ENCODE measurements at places on chromosomes 12 and 14.

DNA sequence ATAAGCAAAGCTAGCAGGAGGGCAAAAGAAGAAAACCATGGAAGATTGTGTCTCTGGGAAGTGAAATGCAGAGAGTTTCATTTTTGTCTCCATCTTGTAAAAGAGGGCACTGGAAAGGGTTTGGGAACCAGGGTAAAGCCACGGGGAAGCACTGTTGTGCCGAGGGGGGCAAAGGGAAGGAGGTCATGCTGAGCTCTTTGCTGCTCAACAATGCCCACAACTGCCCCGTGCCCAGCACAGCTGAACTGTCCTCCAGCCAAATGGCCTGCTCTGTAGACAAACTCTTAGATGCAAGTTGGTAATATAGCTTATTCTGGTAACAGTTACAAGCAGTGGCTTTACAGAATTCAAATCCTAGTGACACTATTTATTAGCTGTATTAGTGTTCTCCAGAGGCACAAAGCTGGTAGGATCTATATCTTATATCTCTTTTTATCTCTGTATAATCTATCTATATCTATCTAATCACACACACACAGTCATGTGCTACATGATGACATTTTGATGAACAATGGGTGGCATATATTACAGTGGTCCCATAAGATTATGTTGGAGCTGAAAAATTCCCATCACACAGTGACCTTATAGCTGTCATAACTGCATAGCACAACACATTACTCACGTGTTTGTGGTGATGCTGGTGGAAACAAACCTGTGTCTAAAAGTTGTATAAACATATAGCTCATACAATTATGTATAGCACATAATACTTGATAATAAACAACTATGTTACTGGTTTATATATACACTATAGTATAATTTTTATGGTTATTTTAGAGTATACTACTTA lies 203.4 kb upstream of the DDHD1 start:
- no peak for DNase-seq

DNA sequence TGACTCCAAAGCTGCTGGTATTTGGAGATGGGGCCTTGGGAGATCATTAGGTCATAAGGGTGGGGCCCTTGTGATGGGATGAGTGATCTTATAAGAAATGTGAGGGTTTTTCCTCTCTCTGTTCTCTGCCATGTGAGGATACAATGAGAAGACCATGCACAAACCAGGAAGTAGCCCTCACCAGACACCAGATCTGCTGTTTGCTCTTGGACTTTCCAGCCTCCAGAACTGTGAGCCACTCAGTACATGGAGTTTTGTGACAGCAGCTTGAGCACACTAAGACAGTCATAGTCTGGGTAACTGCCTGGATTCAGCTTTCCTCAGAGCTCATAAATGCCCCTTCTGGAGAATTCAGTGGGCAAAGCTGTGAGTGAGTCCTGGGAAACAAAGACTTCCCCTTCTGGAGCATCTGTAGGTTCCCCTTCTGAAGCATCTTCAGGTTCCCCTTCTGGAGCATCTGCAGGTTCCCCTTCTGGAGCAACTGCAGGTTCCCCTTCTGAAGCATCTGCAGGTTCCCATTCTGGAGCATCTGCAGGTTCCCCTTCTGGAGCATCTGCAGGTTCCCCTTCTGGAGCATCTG lies 11.0 kb upstream of the PPP4R3A start:
- DNase-seq: no peak

DNA sequence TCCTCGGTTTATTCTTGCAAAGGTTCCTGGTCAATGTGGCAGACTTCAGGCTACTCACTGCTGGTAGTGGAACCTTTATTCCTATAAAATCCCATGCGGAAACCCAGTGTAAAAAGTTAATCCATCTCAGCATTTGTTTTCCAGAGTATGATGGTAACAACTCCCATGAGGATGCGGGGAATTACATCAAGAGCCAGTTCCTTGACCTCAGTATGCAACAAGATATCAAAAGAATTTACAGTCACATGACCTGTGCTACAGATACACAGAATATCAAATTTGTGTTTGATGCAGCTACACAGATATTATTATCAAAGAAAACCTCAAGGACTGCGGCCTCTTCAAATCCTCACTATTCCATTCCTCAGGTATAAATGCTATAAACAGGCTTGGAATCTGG lies 19.3 kb downstream of the CPM start:
- no peak for DNase-seq

DNA sequence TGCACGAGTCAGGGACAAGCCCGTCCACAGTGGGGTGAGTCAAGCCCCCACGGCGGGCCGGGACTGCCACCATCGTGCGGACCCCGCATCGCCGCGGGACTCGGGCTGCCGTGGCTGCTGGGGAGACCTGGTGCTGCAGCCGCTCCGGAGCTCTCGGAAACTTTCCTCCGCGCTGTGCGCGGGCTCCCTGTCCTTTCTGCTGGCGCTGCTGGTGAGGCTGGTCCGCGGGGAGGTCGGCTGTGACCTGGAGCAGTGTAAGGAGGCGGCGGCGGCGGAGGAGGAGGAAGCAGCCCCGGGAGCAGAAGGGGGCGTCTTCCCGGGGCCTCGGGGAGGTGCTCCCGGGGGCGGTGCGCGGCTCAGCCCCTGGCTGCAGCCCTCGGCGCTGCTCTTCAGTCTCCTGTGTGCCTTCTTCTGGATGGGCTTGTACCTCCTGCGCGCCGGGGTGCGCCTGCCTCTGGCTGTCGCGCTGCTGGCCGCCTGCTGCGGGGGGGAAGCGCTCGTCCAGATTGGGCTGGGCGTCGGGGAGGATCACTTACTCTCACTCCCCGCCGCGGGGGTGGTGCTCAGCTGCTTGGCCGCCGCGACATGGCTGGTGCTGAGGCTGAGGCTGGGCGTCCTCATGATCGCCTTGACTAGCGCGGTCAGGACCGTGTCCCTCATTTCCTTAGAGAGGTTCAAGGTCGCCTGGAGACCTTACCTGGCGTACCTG lies 1.1 kb downstream of the PDE3A start:
- no peak for DNase-seq

GRCh38 chr12:31582155-31582554 lies 8.8 kb downstream of the DENND5B start:
- DNase-seq: no peak

- DNase-seq: no peak
These were observed 300.1 kb upstream of the STXBP6 start for GRCh38 chr14:25350021-25350420.

GRCh38 chr14:58098507-58098906 lies 53.5 kb downstream of the ARMH4 start:
- DNase-seq: no peak

DNA sequence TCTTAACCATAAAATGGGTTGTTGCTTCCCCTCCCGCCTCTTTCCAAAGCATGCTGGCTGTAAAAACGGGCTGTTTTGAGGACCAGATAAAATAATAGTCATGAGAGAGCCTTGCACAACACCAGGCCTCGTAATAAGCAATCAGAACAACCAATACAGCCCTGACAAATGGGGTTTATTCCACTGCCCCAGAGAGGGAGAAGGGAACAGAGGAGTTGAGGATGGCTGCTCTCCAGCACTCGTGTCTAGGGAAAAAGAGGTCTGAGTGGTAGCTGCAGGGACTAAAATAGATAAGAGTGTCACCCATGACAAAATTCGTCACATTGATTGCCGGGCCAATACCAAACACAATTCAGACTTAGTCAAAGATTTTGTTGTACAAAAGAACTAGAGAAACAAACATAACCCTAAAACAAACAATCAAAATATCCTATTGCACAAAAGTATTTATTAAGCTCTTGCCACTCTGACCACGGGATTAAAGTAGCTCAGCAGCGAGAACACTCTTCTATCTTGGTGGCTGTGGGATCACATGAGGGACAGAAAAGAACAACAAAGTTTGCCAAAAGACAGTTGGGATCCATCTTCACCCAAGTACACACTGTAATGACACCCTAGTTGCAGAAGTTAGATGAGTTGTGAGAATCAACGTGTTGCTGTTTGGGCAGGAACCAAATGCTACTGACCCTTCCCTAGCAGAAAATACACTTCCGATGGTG lies 188.0 kb downstream of the FOXN3 start:
- DNase-seq: no peak

GRCh38 chr12:121949648-121950397 lies 31.4 kb downstream of the CFAP251 start:
- no peak for DNase-seq

GRCh38 chr12:88854260-88854659 lies 274.0 kb upstream of the KITLG start:
- peak; percentile 1 for DNase-seq

GRCh38 chr14:92549105-92549858 lies 35.7 kb downstream of the RIN3 start:
- no peak for DNase-seq

DNA sequence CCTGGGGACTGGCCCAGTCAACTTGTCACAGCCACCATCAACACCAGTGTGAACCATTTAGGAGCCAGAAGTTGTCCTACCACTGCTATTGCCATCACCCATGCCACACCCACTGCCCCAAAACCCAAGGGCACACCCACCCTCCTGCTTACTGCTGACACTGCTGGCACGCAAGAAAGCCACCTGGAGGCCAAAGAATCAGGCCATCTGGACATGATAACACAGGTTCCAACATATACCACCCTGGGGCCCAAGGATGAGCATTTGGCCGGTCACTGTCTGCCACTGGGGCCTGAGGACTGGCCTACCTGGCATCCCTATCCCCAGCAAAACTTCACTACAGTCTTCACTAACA lies 181.6 kb downstream of the MYRFL start:
- DNase-seq: no peak

GRCh38 chr12:52681526-52682380 lies 1.5 kb upstream of the KRT1 start:
- DNase-seq: no peak

DNA sequence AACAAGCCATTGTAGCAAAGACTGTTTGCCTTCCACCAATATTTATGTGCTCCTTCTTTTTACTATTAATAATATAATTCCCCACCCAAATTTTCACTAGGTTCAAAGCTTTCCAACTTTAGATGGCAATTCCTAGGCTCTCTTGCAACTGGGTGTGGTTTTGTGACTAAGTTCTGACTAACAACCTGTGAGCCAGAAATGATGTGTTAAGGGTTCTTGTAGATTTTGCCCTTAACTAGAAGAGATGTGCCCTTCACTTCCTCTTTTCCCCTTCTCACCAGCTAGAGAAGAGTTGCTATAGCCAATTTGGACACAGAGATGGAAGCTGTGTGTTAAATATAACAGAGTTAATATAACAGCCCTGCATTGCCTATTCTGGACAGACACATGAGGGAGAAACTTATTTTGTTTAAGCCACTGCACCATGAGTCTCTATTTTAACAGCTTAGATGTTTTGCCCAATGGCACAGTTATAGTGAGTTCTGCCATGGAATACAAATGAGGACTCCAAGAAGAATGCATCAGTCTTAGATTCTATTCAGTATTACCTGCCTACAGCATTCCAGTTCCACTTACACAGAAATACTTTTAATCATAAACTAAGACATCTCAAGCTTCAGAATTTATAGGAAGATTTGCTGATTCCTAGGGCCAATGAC lies 216.2 kb downstream of the DUSP6 start:
- DNase-seq: peak; percentile 52

GRCh38 chr12:6407236-6407954 lies 23.4 kb downstream of the LTBR start:
- DNase-seq: no peak

DNA sequence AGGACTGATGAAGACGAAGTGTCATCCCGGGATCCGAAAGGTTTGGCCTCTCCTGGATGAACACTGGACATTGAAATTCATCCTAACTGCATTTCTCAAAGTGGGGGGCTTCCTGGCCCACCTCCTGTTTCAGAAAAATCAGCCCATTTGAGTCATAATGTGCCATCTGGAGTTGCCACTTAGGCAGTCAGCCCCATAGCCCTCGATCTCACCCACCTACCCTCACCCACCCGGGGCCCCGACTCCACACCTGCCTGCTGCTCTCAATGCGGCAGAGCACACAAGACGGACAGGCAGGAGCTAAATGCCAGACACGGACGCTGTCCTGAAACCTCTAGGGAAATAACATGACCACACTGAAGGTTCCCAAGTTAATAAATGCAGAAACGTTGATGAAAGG lies 12.6 kb downstream of the DLK1 start:
- no peak for DNase-seq

- no peak for DNase-seq
These were observed 7.7 kb downstream of the LRCOL1 start for GRCh38 chr12:132602572-132603239.

GRCh38 chr12:91877022-91877421 lies 268.6 kb downstream of the BTG1 start:
- DNase-seq: no peak

GRCh38 chr12:109244073-109244472 lies 65.0 kb downstream of the FOXN4 start:
- DNase-seq: no peak

DNA sequence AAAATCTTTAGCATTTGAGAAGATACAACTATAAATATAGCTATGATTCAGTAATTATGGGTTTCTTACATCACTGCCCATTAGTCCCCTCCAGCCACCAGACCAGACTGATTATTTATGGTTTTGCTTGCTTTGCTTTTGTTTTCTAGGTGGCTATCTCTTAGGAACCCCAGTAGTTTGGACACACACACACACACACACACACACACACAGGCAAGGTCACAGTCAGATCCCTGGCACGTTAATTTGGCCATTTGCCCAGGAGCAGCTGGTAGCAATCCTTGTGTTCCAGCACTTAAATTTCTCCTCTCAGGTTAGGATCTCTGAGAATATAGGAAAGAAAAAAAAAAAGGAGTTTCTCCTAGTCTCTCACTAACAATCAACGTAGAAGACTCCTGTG lies 90.2 kb upstream of the RESF1 start:
- no peak for DNase-seq

- no peak for DNase-seq
These were observed 171.6 kb downstream of the PPM1H start for GRCh38 chr12:62763312-62763711.

GRCh38 chr12:116879509-116880212 lies 1.6 kb downstream of the HRK start:
- DNase-seq: no peak

GRCh38 chr12:60577607-60578006 lies 981.8 kb downstream of the SLC16A7 start:
- no peak for DNase-seq

DNA sequence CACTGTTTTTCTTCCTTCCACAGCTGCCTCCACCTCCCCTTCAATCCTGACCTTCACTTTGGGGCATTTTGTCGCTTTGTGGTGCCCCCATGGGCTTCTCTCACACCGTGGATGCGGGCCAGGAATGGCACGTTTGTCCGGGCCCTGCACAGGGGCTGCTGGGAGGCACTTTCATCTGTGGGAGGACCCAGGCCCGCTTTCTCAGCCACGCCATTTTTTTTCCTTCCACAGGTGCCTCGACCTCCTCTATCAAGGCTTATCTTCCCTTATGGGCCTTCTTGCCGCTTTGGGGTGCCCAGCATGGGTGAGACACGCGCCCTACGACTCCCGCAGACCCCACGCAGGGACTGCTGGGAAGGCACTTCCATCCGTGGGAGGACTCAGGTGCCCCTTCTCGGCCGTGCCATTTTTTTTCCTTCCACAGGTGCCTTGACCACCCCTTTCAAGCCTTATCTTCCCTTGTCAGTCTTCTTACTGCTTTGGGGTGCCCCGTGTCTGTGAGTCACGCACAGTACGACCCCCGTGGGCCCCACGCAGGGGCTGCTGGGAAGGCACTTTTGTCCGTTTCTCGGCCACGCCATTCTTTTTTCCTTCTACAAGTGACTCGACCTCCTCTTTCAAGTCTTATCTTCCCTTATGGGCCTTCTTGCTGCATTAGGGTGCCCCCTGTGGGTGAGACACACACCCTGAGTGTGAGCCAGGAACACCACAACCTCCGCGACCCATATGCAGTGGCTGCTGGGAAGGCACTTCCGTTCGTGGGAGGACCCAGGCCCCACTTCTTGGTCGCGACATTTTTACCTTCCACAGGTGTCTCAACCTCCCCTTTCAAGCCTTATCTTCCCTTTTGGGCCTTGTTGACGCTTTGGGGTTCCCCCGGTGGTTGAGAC lies 270.7 kb downstream of the ALG10 start:
- peak; percentile 14 for DNase-seq

- DNase-seq: no peak
These were observed 29.3 kb downstream of the FGF6 start for GRCh38 chr12:4416276-4416675.

All from SW 1271 (cell line).